ENCODE measurements at places on chromosomes 13 and 19.

GRCh38 chr13:98385606-98386005, 191.3 kb downstream of the STK24 start:
- DNase-seq = no peak

DNA sequence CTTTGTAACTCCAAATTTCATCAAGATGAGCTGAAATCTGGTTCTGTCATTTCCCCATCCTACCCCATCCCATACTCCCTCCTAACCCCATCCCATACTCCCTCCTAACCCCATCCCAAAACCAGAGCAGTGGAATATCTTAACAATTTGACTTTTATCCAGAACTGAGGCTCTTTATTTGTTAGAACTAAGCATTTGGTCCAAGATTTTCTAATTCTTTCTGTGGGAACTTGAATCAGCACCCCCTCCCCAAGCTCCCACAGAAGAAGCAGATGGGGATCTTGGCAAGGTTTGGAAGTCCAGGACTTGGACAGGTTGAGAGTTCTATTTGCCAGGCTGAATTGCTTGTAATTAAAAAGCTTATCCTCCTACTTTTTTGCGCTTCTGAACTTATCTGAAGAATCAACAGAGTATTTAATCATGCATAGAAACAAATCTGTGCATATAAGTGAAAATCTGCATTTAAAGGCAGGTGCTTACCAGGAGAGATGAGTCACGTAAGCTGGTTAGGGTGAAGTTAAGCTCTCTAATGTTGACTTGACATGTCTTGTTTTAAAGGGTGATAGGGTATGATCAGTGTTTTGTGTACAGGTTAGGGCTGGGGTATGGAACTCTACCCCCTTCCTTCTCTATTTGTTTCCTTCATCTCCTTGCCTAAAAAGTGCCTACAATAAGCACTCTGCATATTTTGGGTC, 111.1 kb downstream of the COG6 start:
- no peak for DNase-seq

DNA sequence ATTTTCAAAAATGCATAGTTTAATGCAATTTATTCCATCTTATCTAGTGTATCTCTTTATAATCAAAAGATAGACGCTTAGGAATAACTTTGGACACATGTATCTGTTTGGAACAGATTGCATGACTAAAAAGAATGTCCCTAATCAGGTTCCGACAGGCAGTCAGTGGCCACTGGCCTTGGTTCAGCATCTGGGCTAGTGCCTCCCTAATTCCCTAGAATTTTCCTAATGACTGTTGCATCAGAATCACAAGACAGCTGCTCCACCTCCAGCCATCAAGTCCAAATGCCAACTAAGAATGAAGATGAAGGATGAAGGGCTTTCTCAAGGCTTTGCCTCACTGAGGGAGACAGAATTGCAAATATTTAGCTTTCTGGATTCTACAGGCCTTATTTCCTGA, 173.8 kb downstream of the EFNB2 start:
- DNase-seq = no peak

GRCh38 chr13:50990818-50991506, 81.4 kb downstream of the RNASEH2B start:
- DNase-seq = no peak

- peak; percentile 24 for DNase-seq
Observed at GRCh38 chr19:15331419-15332310, 674 bp downstream of the BRD4 start.

- no peak for DNase-seq
Observed at GRCh38 chr13:106507560-106508274, 27.7 kb downstream of the EFNB2 start.

- no peak for DNase-seq
Observed at GRCh38 chr19:49940482-49940791, 11.1 kb upstream of the NUP62 start.

DNA sequence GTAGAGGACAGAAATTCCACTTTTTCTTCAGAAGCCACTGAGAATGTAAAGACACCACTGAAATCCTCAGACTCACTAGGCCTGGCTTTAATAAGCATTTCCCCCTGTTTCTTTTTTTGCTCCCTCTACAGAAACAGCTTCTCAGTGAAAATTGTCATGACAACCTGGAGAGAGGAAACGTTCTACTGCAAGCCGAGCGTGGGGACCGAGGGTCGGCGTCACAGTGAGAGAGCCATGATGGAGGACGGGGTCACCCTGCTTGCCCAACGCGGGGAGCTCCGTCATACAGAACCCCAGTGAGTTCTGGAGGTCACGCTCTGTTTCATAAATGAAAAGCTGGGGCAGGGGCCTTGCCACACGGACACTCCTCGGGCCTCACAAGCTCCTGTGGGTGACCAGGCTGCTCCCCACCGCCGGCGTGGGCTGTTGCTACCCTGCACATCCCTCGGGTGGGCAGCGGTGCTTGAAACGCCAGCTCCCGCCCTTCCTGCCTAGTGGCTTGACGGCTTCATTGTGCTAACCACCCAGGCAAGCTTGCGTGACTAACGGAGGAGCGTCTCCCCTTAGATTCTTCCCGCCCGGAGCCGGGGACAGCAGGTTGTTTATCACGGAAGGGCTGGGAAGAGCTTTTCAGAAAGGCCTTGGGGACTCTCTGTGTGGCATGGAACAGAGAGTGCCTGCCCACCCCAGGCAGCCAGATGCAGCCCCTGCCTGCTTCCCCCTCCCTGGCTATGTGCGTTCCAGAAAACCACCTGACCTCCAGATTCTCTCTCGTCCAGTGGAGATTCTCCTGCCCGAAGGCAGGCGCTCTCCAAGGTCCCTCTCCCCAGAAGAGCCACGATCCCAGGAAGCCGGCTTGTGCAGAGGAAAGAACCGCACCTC, 153.6 kb downstream of the KATNAL1 start:
- DNase-seq = no peak

- DNase-seq = no peak
Observed at GRCh38 chr13:100184095-100184494, 95.2 kb downstream of the PCCA start.

GRCh38 chr19:47232422-47233211, 1.6 kb upstream of the BBC3 start:
- DNase-seq = no peak

GRCh38 chr13:98825659-98826058, 73.2 kb upstream of the SLC15A1 start:
- DNase-seq = no peak

GRCh38 chr19:46472592-46472991, 1.2 kb upstream of the PNMA8A start:
- no peak for DNase-seq

DNA sequence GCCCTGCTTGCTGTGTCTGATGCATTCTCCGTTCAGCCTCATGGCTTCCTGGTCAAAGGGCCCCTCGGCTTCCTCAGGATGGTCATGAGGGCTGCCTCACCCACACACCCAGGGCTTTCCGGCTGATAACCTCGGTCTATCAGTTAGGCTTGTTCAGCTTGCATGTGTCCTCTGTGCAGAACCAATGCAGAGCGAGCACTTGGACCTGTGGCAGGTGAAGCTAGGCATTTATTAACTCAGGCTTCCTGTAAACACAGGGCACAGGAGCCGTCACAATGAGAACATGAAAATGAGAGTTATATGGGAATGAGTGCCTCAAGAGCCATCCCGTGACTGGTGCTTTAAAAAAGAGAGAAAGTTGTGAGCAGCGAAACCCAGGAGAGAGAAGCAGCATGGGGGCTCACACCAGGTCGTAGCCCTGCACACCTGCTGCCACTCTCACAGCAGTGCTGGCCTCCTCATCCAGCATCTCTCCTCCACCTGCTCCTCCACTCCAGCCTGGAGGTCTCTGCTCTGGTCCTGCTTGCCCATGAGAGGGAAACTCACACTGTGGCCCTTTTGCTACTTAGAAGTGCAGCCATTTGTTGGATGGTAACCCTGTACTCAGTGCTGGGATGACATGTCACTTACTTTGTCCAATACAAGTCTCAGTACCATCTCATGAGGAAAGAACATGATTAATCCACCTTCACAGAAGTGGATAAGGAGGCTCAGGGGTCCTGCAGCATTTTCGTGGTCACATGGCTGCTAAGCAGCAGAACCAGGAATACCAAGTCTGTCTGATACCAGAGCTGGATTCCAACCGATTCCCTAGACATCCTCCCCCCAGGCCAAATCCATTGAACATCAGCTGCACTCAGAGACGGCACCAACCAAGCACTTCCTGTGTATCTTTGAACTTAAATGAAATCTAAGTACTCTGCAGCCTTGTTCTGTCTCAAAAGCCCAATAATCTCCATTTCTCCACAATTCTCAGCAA, 50.5 kb upstream of the IRS2 start:
- no peak for DNase-seq

DNA sequence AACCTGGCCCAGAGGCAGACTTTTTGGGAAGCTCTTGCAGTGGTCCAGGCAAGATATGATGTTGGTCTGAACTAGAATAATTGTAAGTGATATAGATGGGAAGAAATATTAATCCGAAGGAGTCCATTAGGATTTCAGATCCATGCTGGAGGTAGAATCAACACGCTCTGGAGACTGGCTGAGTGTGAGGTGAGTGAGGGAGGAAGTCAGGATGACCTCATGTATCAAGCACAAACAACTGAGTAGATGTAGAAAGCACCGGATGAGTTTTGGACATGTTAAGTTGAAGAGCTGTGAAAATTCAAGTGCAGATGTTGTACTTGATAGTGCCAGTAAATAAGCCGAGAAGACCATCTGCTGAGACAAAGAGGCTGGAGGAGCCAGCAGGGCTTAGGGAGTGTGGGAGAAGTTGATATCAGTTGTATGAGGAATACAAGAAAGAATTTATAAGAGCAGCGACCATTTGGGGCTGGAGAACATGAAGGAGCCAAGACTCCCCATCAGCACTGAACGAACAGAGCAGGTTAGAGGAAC, 5.3 kb upstream of the CNMD start:
- DNase-seq = no peak

- peak; percentile 63 for DNase-seq
Observed at GRCh38 chr19:4575267-4576015, 16.0 kb upstream of the SEMA6B start.

DNA sequence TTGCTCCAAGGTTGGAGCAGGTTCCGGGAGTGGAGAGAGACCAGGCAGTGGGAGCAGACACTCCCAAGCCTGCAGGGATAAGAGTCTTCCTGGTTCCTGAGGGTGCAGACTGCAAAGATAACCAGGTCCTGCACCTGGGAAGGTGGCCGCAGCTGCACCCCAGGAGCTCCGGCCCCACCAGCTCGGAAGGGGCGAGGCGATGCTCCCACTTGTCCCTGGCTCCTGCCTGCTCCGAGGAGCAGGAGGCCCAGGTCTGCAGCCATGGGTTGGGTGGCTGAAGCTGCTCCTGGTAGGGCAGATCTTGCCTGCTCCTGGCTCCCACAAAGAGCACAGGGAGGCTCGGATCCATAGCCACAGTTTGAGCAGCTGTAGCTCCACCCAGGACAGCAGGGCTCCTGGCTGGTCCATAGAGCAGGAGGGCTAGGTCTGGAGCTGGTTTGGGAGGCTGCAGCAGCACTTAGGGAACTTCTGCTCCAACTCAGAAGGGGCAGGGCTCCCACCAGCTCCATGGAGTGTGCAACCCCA, 251.6 kb upstream of the GPC6 start:
- DNase-seq = no peak

DNA sequence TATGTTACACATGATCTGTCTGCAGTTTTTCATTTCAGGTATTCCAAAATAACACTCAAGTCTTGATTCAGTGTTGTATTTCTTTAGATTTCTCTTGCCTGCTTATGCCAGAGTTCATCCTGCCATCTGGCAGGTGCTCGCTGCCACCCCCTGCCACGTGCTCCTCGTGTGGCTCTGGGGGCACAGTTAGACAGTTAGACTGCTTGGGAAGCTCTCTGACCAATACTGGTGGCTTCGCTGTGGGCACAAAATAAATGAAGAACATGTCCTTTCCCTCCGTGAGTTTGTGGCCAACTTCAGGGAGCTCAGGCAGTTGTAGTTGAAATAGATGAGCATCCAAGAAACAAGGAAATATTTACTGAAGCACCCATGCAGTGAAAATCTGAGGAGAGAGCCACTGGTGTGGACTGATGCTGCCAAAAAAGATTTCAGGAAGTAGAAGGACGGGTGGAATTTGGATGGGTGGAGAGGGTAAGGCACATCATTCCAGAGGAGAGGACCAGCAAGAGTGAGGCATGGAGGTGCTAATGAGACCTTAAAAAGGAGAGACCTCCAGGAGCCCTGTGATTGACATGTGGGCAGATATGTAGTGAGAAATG, 37.5 kb upstream of the GPR183 start:
- no peak for DNase-seq

- no peak for DNase-seq
Observed at GRCh38 chr13:106455190-106455589, 80.3 kb downstream of the EFNB2 start.

- no peak for DNase-seq
Observed at GRCh38 chr13:63983366-63983765, 2567.7 kb upstream of the PCDH20 start.

DNA sequence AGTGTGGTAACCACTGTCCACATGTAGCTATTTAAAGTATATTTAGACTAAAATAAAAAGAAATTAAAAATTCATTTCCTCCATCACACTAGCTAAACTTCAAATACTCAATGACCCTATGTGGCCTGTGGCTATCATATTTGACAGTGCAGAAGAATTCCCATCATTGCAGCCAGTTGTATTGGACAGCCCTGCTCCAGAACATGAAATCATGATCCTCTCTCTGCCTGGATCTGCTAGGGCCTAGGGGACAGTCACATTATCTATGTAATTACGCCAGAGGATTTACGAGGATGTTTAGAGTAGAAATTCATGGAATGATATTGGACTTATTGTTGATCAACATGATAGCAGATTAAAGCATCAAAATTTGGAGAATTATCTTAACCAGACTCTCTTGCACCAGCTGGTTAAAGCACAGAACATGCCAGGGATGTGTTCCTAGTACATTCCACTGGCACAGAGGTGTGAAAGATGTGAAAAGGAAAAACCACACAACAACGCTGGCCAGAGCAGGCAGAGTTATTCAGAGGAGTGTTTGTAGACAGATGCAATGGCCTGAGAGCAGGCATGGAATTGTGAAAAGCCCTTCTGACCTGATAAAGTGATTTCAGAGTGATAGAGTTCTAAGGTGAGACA, 108.9 kb upstream of the STARD13 start:
- no peak for DNase-seq

- DNase-seq = no peak
Observed at GRCh38 chr19:803686-804418, 6.6 kb downstream of the PTBP1 start.

- peak; percentile 29 for DNase-seq
Observed at GRCh38 chr13:23020246-23020843, 160.4 kb upstream of the SGCG start.

GRCh38 chr19:52535771-52536447, 8.4 kb downstream of the ZNF808 start:
- DNase-seq = no peak

GRCh38 chr13:38430796-38431195, 81.1 kb downstream of the UFM1 start:
- DNase-seq = no peak

DNA sequence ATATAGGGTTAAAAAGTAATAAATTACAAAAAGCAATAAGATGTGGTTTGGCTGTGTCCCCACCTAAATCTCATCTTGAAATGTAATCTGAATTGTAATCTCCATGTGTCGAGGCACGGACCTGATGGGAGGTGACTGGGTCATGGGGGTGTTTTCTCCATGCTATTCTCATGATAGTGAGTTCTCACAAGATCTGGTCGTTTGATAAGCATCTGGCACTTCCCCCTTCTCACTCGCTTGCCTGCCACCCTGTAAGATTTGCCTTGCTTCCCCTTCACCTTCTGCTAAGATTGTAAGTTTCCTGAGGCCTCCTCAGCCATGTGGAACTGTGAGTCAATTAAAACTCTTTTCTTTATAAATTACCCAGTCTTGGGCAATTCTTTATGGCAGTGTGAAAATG, 577.4 kb downstream of the TBC1D4 start:
- DNase-seq = no peak

- DNase-seq = peak; percentile 36
Observed at GRCh38 chr19:1856698-1857603, 6.4 kb downstream of the KLF16 start.
